Immature natural killer cell (primary cell): ENCODE measurements at places on chromosomes 7 and 10. TPM values are rescaled to one million over a fixed set of nuclear protein-coding genes. Genes with fewer than 3 reads are reported as not detected.

GPR26 gene
- polyA plus RNA-seq = not detected

LRGUK gene
- not detected for polyA plus RNA-seq

CCDC186 gene
- 24.3 TPM for polyA plus RNA-seq

FRMPD2 gene
- polyA plus RNA-seq = not detected

GRCh38 chr10:3773460-3774017, 11.5 kb downstream of the KLF6 start:
- no peak for DNase-seq
- peak overlapping the region; percentile 2 for H3K27ac ChIP-seq
- no peak overlapping the region for H3K4me3 ChIP-seq
- H3K4me1 ChIP-seq = peaks cover 53% of the 10 kb centered on the region
- H3K36me3 ChIP-seq = peaks cover 28% of the 10 kb centered on the region

DNA sequence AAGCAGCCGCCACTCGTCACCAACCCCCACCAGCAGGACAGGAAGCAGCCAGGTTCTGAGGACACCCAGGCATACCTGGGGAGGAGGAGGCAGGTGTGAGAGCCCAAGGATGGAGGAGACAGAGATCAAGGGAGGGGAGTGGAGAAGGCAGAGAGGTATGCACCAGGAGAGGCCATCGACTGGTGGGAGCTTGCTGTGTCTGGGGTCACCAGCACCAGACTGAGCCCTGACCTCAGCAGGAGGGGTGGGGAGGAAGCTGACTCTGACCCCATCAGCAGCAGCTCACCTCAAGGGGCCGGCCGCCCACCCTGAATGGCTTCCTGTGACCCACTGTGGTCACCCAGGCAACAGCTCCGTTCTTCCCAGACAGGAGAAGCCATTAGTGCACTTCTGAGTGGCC, 7.8 kb downstream of the VIPR2 start:
- peaks cover 2% of the 10 kb centered on the region for H3K27me3 ChIP-seq
- no peak overlapping the region for H3K4me3 ChIP-seq
- peaks cover 7% of the 10 kb centered on the region for H3K4me1 ChIP-seq
- H3K27ac ChIP-seq = no peak overlapping the region

DNA sequence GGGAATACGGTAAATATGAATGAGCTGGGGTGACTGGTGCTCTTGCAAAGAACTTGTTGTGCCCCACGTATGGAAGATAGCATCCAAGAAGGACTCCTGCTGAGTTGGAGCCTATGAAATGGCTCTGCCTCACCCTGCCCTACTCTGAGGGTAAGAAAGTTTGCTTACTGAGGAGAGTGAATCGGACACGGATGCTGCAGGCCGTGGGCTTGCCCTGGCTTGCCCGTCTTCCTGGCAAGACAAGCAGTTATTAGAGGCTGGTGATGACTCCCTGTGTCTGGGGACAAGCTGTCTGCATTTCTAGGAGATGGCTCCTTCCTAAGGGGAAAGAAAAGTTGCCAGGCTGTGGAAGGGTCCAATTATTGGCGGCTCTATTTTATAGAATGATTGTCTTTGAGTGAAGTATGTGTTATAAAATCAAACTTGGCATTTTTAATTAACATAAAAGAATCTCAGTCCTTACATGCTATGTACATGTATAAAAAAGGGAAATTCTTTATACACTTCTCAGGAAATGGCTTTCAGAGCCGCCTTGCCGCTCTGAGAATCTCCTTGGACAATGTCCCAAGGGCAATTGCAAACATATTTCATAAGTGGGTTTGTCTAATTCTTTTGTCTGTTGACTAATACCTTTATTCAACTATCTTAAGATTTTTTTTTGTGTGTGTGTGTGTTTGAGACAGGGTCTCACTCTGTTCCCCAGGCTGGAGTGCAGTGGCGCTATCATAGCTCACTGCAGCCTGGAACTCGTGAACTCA, 64.6 kb downstream of the CYP26A1 start:
- H3K4me1 ChIP-seq = no peaks in the 10 kb centered on the region
- H3K36me3 ChIP-seq = no peaks in the 10 kb centered on the region
- H3K27ac ChIP-seq = no peak overlapping the region

- H3K4me3 ChIP-seq = no peak overlapping the region
- no peaks in the 10 kb centered on the region for H3K4me1 ChIP-seq
- no peaks in the 10 kb centered on the region for H3K27me3 ChIP-seq
These were observed 128.8 kb downstream of the PTPN20 start for GRCh38 chr10:47040041-47040491.

DNA sequence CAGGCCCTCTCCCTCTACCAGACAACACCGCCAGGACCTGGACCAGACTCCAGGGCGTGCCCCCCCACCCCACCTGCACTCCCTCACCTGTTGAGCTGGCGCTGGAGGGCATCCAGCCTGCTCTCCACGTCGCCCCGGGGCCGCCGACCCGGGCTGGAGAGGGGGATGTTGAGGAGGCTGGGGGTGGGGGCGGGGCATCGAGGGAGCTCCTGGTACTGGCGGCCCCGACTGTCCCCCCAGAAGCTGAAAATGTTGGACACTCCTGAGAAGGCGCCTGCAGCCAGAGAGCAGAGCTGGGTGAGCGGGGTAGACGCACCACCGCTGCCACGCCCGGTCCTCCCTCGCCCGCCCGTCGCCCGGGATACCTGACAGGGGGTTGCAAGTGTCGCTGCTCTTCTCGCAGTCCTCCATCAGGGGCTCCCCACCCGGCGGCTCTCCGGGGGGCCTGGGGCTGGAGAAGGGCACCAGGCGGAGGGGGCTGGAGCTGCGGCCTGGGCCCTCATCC, 30.8 kb downstream of the KCNH2 start:
- H3K27ac ChIP-seq = no peak overlapping the region
- peaks cover 4% of the 10 kb centered on the region for H3K4me1 ChIP-seq
- no peak for DNase-seq
- no peak overlapping the region for H3K4me3 ChIP-seq
- H3K27me3 ChIP-seq = peaks cover 4% of the 10 kb centered on the region

DNA sequence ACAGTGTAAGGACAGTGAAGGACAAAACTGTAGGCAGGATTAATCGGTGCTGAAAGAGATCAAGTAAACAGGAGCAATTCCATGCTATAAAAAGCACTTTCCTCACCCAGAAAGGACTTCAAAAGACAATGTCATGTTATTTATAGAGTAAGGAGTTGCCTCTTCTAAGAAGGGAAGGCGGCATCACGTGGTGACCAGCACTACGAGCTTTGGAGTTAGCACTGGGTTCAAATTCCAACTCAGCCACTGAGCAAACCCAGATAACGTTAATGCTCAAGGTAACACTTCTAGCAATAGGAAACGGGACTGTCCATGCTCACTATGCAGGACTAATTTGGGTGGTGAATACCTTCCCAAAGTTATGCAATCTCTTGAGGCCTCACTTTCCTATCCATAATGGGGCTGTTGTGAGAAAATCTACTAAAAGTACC, 715 bp upstream of the PANK1 start:
- H3K4me1 ChIP-seq = peaks cover 10% of the 10 kb centered on the region
- H3K4me3 ChIP-seq = peak overlapping the region; percentile 90
- peaks cover 11% of the 10 kb centered on the region for H3K27me3 ChIP-seq
- peak overlapping the region; percentile 73 for H3K27ac ChIP-seq

- H3K4me3 ChIP-seq = no peak overlapping the region
- no peak overlapping the region for H3K27ac ChIP-seq
- H3K36me3 ChIP-seq = peaks cover 3% of the 10 kb centered on the region
- no peak for DNase-seq
- H3K27me3 ChIP-seq = peaks cover 4% of the 10 kb centered on the region
These were observed 14.6 kb upstream of the VAX1 start for GRCh38 chr10:117152668-117153067.

DNA sequence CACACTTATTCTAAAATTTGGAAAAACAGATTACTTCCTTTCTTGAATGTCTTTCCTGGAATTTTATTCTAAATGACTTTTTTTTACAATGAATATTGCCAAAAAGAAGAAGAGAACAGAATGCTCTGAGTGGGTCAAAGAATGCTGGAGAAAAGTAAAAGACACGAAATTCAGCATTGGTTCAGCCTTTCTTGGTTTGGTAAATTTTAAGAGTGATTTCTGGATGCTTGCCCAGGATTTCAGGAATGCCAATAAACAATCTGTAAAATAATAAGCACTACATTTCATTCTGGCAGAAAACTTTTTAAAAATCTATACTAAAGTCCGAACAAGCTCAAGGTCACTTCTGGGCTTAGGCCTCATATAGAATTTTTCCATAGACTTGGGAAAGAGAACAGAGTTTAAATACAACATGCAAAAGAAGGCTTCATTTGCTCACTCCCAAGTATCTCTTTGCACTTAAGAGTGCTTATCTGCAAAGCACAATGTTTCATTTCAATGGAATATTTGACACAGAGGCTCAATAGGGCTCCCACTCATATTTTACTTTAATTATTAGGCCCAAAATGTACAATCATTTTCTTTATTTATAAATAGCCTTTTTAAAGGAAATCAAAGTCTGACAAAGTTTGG, 359.5 kb upstream of the ANKRD30A start:
- no peak overlapping the region for H3K4me3 ChIP-seq
- H3K4me1 ChIP-seq = no peaks in the 10 kb centered on the region
- H3K36me3 ChIP-seq = no peaks in the 10 kb centered on the region
- DNase-seq = no peak

GRCh38 chr10:119270762-119271366, 63.5 kb downstream of the GRK5 start:
- peak overlapping the region; percentile 100 for H3K27ac ChIP-seq
- DNase-seq = peak; percentile 83
- H3K4me3 ChIP-seq = peak overlapping the region; percentile 81

- H3K27me3 ChIP-seq = peaks cover 9% of the 10 kb centered on the region
- H3K4me3 ChIP-seq = no peak overlapping the region
- H3K27ac ChIP-seq = no peak overlapping the region
- no peak for DNase-seq
- peaks cover 4% of the 10 kb centered on the region for H3K36me3 ChIP-seq
- H3K4me1 ChIP-seq = peaks cover 21% of the 10 kb centered on the region
These were observed 57.0 kb downstream of the CLEC2L start for GRCh38 chr7:139580435-139580834.
